Left lobe of liver (tissue), 2 donors: ENCODE measurements at places on chromosomes 11 and 22. TPM values are rescaled to one million over a fixed set of nuclear protein-coding genes. Genes with fewer than 3 reads are reported as not detected.

Gene INPP5J
- total RNA-seq: 0.25 TPM

Gene TECTA
- 0.35 TPM for total RNA-seq

DNA sequence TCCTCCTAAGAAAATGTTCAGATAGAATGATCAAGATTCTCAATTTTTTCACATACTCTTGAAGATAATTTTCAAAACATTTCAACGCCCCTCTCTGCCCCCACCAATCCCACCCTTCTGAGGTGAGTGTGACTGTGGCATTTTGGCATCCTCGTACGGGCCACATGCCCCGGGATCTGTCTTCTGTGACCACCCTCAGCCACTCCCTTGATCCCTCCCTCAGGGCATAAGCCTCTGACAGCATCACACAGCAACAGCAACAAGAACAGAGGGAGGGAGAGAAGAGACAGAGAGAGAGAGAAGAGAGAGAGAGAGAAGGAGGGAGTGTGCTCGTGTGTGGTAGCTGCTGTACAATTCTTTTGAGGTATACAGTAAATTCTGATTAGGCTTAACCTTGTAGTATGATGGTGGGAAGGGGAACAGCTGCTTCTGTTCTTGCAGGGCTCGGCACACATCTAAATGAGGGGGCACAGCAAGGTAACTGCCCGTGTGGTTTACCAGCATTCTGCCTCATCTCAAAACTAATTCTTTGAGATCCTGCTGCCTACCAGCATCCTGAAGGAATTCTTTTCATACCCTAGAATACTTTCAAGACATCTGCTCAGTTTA is 21.4 kb downstream of the SCUBE2 start:
- no peak for DNase-seq

GRCh38 chr22:16608931-16609330 is 16.3 kb upstream of the CCT8L2 start:
- no peak for DNase-seq

DNA sequence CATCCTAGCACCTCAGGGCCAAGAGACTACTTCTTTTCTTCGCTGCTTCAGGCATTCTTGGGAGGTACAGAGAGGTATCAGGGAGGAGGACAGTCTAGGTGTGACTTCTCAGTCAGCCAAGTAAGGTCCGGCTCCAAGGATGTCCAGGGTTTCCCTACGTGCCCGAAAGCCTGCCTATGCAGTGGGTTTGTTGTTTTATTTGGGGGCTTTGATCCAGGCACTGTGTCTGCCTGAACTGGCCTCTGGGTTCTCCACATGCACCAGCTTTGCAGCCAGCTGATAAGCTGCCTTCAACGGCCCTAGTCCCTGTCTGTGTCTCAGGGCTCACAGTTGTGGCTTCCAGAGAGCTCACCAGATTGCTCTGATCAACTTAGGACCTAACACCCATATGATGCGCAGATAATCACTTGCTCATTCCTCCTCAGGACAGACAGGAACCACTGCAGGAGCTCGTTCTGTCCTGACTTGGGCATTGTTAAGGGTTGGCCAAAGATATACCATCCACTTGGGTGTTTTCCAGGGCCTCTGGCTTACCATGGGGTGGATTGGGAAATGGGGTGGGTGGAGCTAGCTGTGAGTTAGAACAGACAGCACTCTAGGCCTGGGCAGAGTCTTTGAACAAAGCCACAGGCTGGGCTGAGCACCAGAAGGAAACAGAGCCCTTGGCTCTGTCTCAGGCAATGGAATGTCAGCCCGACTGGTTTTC is 45.5 kb upstream of the CRYBB3 start:
- peak; percentile 82 for DNase-seq

- no peak for DNase-seq
Measured at GRCh38 chr11:34509336-34509876, 4.2 kb downstream of the ELF5 start.

DNA sequence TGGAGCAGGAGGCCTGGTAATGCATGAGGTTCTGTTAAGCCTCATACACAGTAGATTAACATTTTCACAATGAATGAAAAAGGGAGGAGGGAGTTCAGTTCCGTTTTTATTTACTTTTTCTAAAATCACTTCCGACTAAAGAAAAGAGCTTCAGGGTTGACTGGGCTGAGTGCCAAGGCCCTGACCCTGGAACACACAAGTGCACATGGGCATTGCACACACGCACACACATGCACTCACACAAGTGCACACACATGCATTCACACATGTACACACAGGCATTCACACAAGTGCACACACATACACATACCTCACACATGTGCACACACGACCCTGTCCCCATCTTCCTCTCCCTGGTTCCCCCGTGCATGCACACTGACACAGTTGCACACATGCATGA is 303.3 kb downstream of the BRD1 start:
- no peak for DNase-seq

Gene A4GALT
- total RNA-seq: 1.0 TPM

Gene SCO2
- total RNA-seq: not detected

DNA sequence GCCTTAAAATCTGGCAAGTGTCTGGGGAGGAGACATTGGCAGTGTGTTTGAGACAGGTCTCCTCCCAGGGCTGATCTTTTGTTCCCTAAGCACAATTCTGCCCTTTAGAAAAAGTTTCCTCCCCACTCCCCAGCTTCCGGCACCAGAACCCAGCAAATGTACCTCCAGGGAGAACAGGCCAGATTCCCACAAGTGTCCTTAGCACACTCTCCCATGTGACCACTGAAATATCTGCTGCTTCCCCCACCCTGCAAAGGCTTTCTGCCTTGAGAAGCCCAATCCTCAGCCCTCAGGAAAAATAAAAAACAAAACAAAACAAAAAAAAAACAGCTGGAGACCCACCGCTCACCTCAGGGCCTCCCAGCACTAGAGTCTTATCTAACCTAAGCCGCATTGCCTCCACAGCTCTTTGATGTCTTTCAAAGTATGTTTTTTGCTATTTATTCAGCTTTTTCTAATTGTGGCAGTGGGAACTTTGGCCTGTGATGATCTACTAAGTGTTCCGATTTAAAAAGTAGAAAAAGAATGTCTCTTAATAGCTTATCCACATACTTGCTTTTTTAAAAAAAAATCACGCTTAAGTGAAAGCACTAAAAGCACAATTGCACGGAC is 29.0 kb upstream of the FBLN1 start:
- DNase-seq: no peak
